SIG-M5 (cell line): ENCODE measurements at places on chromosomes 2 and 18.

GRCh38 chr18:36328385-36328858 lies 30.9 kb downstream of the FHOD3 start:
- DNase-seq, result no peak

GRCh38 chr2:137938204-137938603 lies 26.1 kb upstream of the HNMT start:
- no peak for DNase-seq

DNA sequence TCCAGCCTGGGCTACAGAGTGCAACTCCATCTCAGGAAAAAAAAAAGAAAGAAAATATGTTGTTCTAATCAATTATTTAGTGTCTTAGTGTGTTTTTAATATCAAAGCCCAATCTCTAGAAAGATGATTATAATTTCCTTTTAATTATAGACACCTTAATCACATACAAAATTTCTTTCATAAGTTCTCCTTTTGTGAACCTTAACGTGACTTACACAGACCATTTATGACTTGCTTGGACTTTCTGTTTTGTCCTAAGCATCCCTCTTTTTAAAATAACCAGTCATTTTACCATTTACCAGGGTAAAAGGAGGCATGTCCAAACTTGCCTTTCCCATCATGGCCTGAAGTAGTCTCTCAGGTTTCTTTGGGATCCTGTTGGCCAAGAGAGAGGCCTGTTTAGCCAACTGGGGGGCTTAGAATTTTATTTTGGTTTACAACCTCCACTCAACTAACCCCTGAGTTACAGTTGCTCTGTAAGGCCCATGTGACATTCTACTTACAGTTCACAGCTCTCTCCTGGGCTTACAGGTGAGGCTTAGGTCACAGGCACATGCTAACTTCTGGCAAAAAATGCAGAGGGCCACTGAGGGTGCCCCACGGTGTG lies 23.9 kb upstream of the GPR155 start:
- no peak for DNase-seq

DNA sequence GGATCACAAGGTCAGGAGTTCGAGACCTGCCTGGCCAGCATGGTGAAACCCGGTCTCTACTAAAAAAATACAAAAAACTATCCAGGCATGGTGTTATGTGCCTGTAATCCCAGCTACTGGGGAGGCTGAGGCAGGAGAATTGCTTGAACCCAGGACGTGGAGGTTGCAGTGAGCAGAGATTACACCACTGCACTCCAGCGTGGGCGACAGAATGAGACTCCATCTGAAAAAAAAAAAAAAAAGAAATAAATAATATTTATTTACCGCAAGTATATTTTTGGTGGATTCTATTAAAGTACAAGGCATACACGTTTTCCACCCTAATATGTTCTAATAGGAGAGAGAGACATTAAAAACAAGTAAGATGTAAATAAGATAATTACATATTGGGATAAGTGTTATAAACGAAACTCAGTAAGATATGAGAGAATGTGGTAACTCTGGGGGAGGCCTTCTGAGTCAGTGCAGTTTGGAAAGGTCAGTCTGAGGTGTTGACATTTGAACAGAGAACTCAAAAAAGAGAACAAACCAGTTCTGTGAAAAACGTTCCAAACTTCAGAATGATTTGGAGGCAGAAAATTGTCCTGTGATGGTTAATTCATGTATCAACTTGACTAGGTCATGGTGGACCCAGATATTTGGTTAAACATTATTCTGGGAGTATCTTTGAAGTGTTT lies 8.8 kb upstream of the POLI start:
- peak; percentile 29 for DNase-seq

DNA sequence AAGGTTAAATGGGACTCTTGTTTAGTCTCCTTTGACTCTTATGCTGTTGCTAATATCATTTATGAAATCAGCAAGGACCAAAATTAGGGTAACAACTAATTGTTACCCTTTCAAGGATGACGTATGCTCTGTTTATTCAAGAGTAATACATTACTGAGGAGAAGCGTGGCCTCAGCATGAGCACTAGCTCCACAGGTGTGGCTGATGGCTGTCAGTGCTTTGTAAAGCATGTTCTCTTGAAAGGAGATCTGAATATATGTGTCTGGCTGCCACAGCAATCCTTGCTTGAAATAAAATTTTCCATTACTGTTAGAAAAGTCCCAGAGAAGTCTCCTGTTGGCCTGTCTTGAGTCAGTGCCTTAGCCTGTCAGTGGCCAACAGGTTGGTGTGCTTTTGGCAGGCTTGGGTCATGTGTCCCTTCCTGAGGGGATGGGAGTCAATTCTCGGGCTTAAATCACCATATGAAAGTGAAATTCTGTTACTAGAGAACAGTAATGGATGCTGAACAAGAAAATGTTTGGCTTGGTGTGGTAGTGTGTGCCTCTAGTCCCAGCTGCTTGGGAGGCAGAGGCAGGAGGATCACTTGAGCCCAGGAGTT lies 32.7 kb downstream of the ABI2 start:
- no peak for DNase-seq

DNA sequence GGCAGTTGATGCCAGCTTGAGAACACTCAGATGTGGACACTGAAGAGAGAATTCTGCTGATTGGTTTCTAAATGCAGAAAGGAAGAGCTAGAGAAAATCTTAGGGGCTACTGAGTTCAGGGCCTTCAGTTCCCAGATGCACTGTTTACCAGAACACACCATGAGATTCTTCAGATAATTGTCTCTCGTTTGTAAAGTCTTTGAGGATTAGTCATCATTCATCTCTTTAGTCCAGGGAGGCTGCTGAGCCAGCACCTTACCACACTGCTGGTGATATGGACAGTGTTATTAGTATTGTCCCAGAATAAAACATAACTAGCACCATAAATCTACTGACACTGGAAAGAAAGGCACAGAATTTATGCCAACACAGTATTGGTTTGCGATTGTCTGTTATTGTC lies 690.8 kb upstream of the CELF4 start:
- DNase-seq, result no peak

DNA sequence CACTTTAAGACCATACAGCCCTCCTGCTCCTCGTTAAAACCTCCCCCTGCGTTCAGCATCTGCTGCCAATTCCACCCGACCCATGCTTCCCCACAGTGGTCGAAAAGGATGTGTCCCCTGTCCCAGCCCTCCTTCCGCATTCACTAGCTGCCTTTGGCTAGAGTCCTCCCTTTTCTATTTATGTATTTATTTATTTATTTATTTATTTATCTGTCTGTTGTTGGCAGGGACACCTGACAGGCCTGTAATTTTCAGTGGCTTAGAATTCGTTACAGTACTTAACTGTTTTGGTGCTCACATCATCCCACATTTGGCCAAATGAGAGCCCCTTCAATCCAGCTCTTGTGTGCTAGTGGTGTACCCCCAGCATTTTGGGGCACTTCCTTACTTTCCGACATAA lies 50.8 kb downstream of the GNAL start:
- no peak for DNase-seq

DNA sequence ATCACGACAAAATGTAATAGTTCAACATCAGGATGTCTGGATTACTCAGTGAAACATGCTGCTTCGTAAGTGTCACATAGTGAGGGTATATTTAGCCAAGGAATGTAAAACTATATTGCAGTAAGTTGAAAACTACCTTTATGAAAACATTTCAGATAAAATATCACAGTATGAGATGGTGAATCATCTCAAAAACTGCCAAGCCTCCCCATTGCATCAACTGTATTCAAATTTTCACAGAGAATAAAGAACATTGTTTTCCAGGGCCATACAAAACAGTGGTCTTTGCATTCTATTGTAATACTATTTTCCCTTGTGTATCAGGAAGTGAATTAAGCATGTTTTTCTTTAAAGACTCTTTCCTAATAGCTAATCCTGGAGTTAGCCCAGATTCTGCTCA lies 47.6 kb upstream of the MSTN start:
- no peak for DNase-seq
